Hematopoietic multipotent progenitor cell (in vitro differentiated cells): ENCODE measurements at places on chromosomes 13 and 19. TPM values are rescaled to one million over a fixed set of nuclear protein-coding genes. Genes with fewer than 3 reads are reported as not detected.

DNA sequence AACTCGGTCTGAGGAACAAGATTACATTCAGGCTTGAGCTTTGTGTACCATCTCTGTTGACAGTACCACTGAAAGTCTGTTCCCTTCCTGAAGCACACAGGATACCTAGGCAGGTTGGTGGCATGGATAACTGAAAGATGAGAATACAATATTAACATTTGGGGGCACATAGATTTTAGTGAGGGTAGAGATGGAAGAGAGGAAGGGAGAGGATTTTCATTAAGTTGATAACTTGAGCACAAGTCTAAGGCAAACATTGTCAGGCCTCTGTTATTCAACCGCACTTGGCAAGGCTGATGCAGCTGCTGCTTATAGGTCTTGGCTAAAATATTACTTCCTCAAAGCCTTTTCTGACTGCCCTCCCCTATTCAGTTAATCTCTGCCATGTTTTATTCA, 10.9 kb downstream of the MIR17HG start:
- peak; percentile 70 for DNase-seq

TEX26 gene
- total RNA-seq = not detected

- no peak for DNase-seq
Observed at GRCh38 chr13:87678372-87678752, 7.2 kb downstream of the SLITRK5 start.

GRCh38 chr19:55520691-55521292, 16.1 kb downstream of the SBK2 start:
- no peak for DNase-seq

GRCh38 chr13:33258808-33259193, 26.8 kb downstream of the STARD13 start:
- DNase-seq = no peak

- peak; percentile 59 for DNase-seq
Observed at GRCh38 chr13:32246468-32246867, 68.7 kb downstream of the ZAR1L start.

DNA sequence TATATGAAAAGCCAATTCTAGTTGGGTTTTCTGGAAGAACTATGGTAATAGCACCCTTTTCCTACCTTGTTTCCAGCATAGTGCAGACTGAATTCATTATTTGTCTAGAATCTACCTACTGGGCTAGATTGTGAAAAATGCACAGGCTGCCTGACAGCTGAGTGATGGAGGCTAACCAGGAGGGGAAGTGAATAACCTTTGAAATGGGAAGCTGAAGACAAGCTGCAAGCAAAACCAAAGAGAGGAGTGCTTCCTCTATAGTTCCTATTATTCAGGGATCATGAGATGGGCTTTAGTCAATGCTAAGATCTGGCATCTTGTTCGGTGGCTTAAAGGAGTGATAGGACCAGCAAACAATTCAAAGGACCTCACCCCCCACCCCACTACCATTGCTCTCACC, 26.9 kb downstream of the MZT1 start:
- peak; percentile 8 for DNase-seq

- no peak for DNase-seq
Observed at GRCh38 chr19:6034512-6034911, 56.6 kb upstream of the RANBP3 start.

MCF2L gene
- 3.2 TPM for total RNA-seq

GRCh38 chr13:46682707-46683106, 114.3 kb downstream of the ESD start:
- no peak for DNase-seq

DNA sequence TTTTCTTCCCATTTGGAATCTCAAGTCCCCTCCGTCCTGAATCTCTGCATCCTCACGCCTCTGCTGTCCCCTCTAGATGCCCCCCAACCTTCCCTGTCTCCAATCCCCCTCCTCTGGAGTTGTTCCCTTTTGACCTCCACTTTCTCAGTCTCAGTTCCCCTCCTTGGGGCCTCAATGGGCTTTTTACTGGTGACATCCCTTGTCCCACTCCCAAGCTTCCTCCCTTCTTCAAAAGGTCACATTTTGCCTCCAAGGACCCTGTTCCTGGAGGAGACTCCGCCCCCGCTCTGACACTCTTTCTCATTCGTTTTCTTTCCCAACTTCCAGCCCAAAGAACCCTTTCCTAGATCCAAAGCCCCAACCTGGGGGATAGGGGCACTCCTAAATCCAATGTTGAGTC, 1.0 kb downstream of the AP2S1 start:
- DNase-seq = no peak

DNA sequence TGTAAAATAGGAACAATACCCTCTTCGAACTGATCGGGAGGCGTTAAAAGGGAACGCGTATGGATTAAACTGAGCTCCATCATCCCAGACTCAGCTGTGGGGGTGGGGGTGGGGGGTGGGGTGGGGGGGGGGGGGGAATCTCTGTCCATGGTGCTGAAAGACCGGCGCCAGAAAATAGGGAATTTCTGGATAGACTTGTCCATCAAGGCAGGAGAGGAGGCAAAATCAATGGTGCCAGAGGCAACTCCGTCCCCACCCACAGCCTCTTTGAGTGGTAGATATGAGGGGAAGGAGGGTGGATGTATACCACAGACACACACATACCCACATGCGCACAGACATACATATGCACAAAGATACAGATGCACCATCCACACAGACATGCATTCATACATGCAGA, 37.4 kb downstream of the ZNF787 start:
- DNase-seq = no peak

ZNF737 gene
- 11.8 TPM for total RNA-seq

DNA sequence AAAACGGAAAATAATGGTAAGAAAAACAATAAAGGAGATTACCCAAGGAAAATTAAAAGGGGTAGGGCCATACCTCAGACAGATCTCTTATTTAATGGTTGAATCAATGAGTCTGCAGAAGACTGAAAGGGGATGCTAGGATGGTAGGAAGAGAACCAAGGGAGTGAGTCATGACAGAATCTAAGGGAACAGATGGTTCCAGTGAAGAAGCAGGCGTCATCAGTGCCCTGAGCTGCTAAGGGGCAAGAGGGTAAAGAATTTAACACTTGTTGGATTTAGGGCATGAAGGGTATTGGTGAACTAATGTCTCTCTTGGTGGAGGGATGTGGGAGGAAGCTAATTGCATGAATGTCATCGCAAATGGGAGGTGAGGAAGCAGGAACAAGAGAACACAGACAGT, 329.2 kb upstream of the TSHZ3 start:
- DNase-seq = no peak

ELSPBP1 gene
- not detected for total RNA-seq

CCDC124 gene
- 22.9 TPM for total RNA-seq

GRCh38 chr13:59730026-59730425, 433.7 kb downstream of the DIAPH3 start:
- DNase-seq = no peak

- DNase-seq = no peak
Observed at GRCh38 chr13:62360609-62361008, 945.0 kb upstream of the PCDH20 start.

- DNase-seq = no peak
Observed at GRCh38 chr13:97306645-97307044, 84.5 kb downstream of the MBNL2 start.
